ENCODE measurements at places on chromosomes 3 and 15. TPM values are rescaled to one million over a fixed set of nuclear protein-coding genes. Genes with fewer than 3 reads are reported as not detected.

The SCAANT1 gene
- polyA plus RNA-seq: not detected

The ENTPD3 gene
- polyA plus RNA-seq: not detected

The IGSF10 gene
- not detected for polyA plus RNA-seq

The COL6A5 gene
- polyA plus RNA-seq: not detected

The CD200R1 gene
- polyA plus RNA-seq: 22.6 TPM

The EXD1 gene
- not detected for polyA plus RNA-seq

The ADAMTS7 gene
- polyA plus RNA-seq: not detected

The FAM107A gene
- not detected for polyA plus RNA-seq

The KCNH8 gene
- polyA plus RNA-seq: not detected

The RAB27A gene
- polyA plus RNA-seq: 55.7 TPM

The IQCF5 gene
- not detected for polyA plus RNA-seq

The SLC22A14 gene
- polyA plus RNA-seq: 0.10 TPM

DNA sequence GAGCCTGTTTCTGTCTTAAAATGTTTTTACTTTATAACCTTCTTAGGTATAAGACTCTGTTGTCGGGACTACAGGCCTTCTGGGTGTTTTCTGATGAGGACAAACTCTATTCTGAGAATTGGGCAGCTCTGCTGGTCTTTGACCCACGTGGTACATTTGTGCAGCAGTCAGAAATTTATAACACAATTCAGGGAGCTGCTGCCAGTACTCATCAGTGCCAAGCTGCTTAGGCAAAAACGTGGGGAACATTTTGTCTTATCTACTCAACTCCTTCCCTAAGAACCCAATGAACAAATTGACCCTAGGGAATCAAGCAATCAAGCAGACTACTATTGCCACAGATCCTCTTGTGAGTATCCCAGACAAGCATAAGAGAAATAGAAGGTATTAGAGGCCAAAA lies 180.7 kb upstream of the PDZRN3 start:
- DNase-seq: no peak

DNA sequence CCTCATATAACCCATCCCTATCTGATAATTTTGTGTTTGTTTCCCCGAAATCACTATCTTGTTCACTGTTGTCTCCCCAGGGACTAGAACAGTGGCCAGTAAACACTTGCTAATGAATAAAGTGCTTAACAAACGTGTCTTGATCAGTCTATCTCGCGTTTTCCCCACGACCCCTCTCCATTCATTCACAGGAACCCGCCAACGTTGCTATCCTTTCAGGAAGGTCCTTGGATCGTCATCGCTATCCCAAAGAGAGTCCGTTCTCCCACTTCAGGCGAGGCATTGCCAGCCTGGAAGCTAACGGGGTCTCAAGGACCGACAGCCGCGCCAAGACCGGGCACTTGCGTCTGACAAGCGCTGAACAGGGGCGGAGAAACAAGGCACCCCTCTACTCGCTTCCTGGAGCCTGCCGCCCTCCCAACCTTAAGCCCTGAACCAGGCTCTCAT lies 344 bp downstream of the LINS1 start:
- DNase-seq: no peak

GRCh38 chr3:134666466-134666865 lies 15.6 kb upstream of the KY start:
- DNase-seq: no peak

GRCh38 chr15:43903864-43904290 lies 77.1 kb downstream of the WDR76 start:
- DNase-seq: peak; percentile 40

- DNase-seq: no peak
Observed at GRCh38 chr3:15094187-15094875, 4.6 kb downstream of the RBSN start.

DNA sequence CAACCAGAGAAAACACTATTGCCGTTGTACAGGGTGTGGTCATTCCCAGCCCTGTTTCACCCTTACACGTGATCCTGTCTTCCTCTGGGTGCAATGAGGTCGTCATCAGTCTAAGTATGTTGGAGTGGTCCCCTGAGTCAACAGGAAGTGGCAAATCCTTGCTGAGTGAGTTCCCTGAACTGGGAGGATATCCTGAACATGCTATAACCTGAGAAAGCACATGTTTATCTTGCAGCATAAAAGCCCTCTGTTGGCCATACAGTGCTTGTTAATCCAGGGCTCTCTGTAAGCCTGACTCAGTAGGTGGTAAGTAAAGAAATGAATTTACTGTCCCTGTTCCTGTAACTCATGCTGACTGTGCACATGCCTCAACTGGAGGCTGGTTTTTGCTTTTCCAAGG lies 477.8 kb upstream of the RGMA start:
- no peak for DNase-seq

- peak; percentile 27 for DNase-seq
Observed at GRCh38 chr3:16482194-16482769, 31.2 kb downstream of the RFTN1 start.

GRCh38 chr3:159950156-159950898 lies 38.3 kb upstream of the IL12A start:
- DNase-seq: no peak

- no peak for DNase-seq
Observed at GRCh38 chr3:11547498-11547897, 96.2 kb downstream of the VGLL4 start.

DNA sequence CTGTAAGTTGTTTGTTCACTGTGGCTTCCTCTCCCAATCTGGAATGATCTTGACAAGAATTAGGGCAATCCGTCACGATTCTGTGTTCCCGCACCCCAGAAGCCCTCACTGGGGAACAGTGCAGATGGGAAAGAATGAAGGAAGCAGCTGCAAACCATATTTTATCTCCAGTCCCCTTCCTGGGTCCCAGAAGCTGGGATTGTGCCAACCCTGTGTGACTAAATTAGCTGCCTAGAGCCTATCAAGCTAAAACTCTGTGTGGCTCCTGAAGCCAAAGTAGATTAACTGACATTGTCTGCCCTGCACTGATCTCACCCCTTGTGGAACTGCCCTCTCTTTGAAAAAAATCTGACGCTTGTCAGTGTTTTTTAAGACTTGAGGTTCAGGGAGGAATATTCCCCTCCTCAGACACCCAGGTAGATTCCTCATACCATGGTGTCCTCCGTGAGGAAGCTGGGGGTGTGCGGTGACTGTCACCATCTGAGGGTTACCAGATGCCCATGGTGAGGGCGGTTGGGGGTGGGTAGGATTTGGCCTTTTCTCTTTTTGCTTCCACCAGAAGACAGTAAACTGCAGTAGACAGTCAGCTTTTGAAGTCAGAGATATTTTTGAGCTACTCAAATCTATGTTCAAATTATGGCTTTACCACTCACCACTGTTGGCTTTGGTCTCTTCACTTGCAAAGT lies 358.3 kb upstream of the TPM1 start:
- DNase-seq: no peak

DNA sequence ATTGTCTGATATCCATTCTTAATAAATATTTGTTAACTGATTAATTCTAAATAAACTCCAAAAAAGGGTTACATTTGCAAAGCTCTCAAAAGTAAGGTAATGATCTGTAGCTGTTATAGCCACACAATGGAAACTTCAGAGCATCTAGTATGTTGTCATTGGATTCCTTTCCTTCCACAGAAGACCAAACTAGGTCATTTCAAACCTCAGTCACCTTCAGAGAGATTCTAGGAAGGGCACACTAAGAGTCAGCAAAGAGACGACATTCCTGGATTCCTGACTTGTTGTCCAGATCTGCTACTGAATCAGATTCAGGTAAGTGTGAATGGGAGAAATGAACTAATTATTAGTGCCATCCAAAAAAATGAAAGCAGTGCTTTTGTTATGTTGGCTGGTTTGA lies 3.0 kb upstream of the COL8A1 start:
- DNase-seq: no peak

DNA sequence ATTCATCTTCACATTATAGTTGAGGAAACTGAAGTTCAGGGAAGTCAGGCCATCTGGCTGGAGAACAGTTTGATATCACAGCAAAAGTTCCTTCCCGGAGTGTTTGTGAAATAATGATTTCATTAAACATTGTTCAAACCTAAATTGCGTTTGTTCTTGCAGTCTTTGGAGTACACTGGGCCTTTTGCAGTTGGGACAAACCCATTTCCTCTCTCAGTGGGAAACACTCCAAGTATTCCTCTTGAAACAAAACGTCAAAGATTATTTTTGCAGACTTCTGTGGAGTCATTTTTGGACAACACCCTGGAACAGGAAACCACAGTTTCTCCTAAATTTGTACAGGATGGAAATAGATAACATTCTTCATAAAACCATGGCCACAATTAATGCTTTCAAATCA lies 287.5 kb downstream of the PTPRG start:
- DNase-seq: no peak

DNA sequence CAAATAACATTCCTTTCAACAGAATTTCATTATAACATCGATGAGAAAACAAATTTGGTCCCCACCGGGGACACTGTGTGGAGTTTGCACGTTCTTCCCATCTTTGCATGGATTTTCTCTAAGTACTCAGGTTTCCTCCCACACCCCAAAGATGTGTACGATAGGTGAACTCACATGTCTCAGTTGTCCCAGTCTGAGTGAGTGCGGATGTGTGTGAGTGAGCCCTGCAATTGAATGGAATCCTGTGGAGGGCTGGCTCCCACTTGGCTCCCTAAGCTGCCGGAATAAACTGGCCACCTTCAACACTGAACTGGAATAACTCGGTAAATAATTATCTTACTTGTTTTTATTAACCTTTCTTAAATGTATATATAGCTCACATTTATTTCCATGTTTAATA lies 77.0 kb downstream of the TRANK1 start:
- DNase-seq: no peak

DNA sequence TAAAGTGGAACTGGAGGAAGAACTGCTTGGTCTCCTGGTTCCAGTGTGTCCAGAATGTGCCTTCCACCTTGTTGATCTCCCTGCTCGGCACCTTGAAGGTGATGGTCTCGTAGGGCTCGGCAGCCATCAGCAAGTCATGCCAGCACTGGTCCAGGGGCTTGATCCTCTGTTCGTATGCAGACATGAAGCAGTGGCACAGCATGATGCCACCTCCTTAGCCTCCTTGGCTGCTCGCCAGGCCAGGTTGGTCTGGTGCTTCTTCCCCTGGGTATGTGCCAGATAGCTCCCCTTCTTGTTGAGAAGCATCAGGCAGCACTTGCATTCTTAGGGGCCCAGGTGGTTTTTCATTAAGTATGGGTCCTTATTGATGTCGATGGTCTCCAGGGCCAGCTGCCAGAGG lies 17.8 kb upstream of the TXNRD3 start:
- DNase-seq: no peak

DNA sequence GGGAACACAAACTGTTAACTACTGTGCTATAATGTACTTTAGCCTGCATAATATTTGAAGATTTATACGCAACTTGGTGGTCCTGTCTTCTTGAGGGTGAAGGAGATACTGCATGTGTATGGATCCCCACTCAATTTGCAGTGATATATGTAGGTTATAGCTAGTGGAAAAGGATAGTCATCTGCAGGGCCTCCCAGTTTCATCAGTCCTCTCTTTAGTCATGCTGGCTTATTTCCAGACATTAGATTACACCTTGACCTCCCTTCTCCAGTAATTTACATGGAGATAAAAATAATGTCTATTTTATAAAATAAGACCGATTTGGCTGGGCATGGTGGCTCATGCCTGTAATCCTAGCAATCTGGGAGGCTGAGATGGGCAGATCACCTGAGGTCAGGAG lies 3.7 kb downstream of the NR1D2 start:
- DNase-seq: no peak

GRCh38 chr3:109396806-109397205 lies 59.5 kb upstream of the DPPA4 start:
- no peak for DNase-seq

Measured in CD4-positive, alpha-beta memory T cell (primary cell).